Panc1 (cell line): ENCODE measurements at places on chromosomes 2 and 18. TPM values are rescaled to one million over a fixed set of nuclear protein-coding genes. Genes with fewer than 3 reads are reported as not detected.

DNA sequence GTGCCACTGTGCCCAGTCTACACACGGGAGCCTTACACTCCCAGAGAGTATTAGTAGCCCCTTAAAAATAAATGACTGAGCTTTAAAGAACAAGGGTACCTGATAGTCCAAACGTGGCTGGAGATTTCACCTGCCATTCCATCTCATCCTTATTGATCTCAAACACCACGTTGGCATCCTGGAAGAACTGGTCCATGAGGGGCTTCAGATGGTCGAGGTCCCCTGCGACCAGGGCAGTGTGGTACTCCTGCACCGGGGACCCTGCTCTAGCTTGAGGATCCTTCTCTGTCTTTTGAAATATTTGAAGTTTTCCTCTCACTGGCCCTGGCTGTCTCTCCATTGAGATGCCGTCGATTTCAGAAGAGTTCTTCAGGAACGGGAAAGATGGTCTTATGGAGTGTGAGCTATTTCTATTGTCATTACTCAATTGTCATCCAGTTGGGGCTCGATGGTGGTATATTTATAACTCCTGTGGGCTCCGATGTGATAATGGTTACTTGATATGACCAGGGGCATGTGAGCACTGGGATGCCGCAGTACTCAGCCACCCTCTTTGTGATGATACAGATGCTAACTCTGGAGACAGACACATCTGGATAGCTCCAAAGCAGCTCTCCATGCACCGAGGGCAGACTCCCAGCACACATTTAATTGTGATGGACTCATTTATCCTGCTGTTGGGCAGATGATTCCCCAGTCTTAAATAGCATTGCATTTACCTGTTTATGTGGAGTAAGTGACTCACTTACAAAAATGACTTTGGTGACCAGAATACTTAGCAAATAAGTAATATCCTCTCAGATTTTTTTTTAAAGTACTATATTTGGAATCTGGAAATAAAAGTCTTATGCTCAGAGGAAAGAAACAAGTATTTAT lies 22.8 kb downstream of the ASB18 start:
- no peak for DNase-seq
- H3K36me3 ChIP-seq = no peaks in the 10 kb centered on the region
- H3K27ac ChIP-seq = no peak overlapping the region

NTSR2 gene
- total RNA-seq = 0.15 TPM

DNA sequence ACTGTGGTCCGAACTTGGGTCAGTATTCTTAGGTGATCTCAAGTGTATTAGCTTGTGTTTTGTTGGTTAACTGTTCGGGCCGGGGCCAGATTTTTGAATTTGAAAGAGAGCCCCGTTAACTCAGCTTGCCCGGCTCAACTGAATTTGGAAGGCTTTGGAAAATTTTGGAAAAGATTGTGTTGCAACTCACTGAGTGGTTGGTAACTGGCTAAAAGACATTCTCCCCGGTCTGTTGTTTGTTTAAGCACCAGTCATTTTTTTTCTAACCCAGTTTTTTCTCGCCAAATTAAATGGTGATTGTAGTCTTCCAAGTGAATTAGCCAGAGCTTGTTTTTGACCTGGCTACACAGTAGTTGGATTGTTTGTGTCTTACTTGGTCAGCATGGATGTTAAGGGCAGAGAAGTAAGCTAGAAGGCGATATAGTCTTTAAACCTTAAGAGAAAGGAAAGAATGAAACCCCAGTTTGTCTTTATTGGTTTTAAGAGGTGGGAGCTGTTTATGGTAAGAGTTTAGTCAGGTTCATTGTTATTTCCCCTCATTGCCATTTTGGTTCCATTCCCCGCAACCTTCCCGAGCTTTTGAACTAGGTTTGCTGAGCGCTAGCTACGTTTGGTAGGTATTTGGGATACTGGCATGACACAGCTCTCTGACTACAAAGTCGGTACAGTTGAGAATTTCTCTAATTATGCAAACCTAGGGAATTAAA lies 2.4 kb downstream of the MAP4K4 start:
- DNase-seq = no peak
- H3K4me3 ChIP-seq = peak overlapping the region; percentile 97
- H3K27ac ChIP-seq = peak overlapping the region; percentile 89
- no peaks in the 10 kb centered on the region for H3K27me3 ChIP-seq

DNA sequence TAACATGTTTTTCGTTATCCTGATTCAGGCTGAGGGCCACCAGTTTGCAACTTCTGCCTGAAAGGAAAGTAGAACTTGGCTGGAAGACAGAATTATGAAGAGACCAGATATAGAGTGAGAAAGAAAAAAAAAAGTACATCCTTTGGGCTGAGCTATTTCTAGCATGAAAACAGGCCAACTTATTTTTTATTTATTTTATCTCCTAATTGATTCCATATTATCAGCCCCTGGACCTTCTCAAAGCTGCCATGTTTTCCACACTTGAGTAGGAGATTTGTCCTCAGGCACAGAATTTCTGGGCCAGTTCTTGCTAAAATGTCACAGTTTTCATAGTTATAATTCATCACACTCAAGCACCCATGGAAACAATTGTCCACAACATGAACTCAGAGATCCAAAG lies 586.8 kb upstream of the CNTNAP5 start:
- H3K4me3 ChIP-seq = no peak overlapping the region
- H3K27me3 ChIP-seq = no peaks in the 10 kb centered on the region
- H3K4me1 ChIP-seq = no peaks in the 10 kb centered on the region
- no peak overlapping the region for H3K27ac ChIP-seq

ERFE gene
- 10.3 TPM for total RNA-seq

- no peak for DNase-seq
- no peaks in the 10 kb centered on the region for H3K27me3 ChIP-seq
- no peak overlapping the region for H3K4me3 ChIP-seq
- no peaks in the 10 kb centered on the region for H3K36me3 ChIP-seq
These were observed 103.2 kb downstream of the FAM161A start for GRCh38 chr2:61750624-61751023.

ADD2 gene
- 0.26 TPM for total RNA-seq

DNA sequence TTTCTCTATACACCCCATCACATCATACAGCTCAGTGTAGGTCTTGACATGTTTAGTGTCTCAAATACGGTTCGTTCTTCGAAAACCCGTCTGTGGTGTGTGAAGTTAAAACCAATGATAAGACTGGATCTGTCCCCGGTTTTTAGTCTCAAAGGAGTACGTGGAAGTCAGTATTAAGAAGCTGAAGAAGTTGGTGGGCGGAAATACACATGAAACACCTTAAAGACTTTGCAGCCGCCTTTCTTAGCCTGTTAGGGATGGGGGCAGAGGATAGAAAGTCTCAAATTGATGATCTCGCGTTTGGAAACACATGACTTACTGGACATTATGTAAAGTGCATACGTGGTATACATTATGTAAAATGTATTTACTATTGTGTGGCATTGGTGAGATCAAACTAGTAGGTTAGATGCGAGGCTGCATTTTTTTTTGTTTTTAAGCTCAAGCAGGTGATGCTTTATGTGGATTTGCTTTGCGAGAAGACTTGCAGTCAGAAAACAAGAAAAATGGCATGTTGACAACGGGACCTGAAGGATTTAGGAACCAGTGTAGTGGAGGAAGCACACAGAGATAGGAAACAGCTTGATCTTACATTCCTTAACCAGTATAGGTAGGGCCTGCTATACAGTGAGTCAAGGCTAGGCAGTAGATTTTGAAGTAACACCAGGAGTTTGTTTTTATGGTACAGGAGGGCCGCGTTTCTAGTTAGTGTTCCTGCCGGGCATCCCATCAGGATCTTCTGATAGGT lies 1.2 kb downstream of the CNOT11 start:
- DNase-seq = no peak
- H3K36me3 ChIP-seq = peaks cover 2% of the 10 kb centered on the region; the same call in 1 of the 2 replicates
- H3K27ac ChIP-seq = peak overlapping the region; percentile 93
- no peaks in the 10 kb centered on the region for H3K27me3 ChIP-seq
- peaks cover 15% of the 10 kb centered on the region for H3K4me1 ChIP-seq

DNA sequence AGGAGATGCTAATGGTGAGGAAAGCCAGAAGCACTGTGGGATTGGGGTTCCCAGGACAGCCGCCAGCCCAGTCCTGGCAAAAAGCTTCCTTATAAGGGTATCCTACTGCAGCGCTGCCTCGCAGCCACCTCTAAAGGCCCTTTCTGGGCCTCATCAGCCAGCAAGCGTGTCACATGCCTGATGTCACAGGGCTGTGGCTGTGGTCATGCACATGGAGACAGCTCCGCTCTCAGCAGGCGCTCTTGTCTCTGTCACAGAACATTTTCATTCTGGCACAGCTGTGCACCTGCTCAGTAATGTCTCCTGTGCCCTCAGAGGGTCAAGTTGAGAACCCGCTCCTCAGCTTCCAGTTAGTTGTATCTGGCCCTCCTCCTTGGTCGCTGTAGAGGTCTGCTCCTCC lies 17.7 kb upstream of the MAL start:
- DNase-seq = no peak
- H3K4me3 ChIP-seq = no peak overlapping the region
- H3K27ac ChIP-seq = no peak overlapping the region
- H3K36me3 ChIP-seq = no peaks in the 10 kb centered on the region

CDCA7 gene
- total RNA-seq = 60.5 TPM

- peaks cover 8% of the 10 kb centered on the region; the same call in 1 of the 2 replicates for H3K27me3 ChIP-seq
- no peak overlapping the region for H3K27ac ChIP-seq
- H3K4me3 ChIP-seq = no peak overlapping the region
- H3K36me3 ChIP-seq = no peaks in the 10 kb centered on the region
These were observed 55.7 kb upstream of the LYPD1 start for GRCh38 chr2:132725748-132726147.

MOGAT1 gene
- total RNA-seq = not detected

GRCh38 chr2:120915670-120916069 lies 180.0 kb downstream of the GLI2 start:
- no peaks in the 10 kb centered on the region for H3K27me3 ChIP-seq
- H3K4me1 ChIP-seq = peaks cover 30% of the 10 kb centered on the region
- no peak overlapping the region for H3K4me3 ChIP-seq
- no peak for DNase-seq
- no peaks in the 10 kb centered on the region for H3K36me3 ChIP-seq

GRCh38 chr2:95006588-95006987 lies 18.9 kb upstream of the MAL start:
- no peaks in the 10 kb centered on the region for H3K27me3 ChIP-seq
- no peak overlapping the region for H3K27ac ChIP-seq
- no peaks in the 10 kb centered on the region for H3K36me3 ChIP-seq
- DNase-seq = no peak
- no peak overlapping the region for H3K4me3 ChIP-seq
- no peaks in the 10 kb centered on the region for H3K4me1 ChIP-seq

DNA sequence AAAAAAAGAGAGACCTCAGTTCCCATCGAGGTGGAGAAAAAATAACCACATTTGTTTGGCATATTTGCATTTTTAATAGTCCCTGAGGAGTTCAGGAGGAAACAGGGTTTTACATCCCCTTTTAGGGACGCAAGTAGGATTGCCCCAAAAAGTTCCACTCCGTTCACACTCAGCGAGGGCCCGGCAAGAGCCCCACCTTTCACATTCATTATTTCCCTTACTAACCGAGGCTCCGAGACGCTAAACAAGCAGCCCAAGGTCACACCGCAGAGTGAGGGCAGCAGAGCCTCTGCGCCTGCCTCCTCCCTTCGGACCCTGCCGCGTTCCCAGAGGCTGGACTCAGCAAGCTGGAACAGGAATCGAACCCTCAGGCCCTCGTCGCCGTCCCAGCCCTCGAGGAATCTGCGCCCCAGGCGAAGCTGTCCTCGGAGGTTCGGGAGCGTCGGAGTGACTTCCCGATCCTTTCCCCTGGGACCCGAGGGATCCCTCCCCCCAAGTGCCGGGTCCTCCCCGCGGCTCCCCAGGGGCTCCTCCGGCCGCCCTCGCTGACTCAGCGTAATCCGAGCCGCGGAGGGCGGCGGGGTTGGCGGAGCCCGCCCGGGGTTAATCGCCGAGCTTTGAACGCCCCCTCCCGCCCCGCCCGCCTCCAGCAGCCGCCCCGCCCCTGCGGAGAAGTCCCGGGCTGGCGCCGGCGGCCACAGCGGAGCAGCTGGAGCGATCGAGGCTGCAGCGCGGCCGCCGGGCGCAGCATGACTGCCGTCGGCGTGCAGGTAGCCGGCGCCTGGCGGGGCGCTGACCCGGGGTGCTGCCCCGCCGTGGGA lies at the start of gene TMEM37:
TSS of gene TMEM37 (plus strand) at position 700 of the 821 bp plus-strand sequence. CDS start at position 750, 50 bp downstream.
- peak within 1 kb of the TSS; percentile 44 for H3K4me3 ChIP-seq
- no peaks in the 10 kb centered on the region; the same call in 1 of the 2 replicates for H3K4me1 ChIP-seq
- DNase-seq = no peak
- H3K36me3 ChIP-seq = no peaks in the 10 kb centered on the region
- H3K27me3 ChIP-seq = peaks cover 11% of the 10 kb centered on the region; the same call in 1 of the 2 replicates

STPG4 gene
- total RNA-seq = 0.36 TPM

GRCh38 chr2:212745359-212745758 lies 206.8 kb upstream of the ERBB4 start:
- no peaks in the 10 kb centered on the region for H3K27me3 ChIP-seq
- no peak for DNase-seq
- H3K27ac ChIP-seq = no peak overlapping the region
- no peaks in the 10 kb centered on the region for H3K36me3 ChIP-seq
- no peaks in the 10 kb centered on the region for H3K4me1 ChIP-seq

GRCh38 chr18:12324991-12325725 lies 17.1 kb downstream of the TUBB6 start:
- no peak overlapping the region for H3K4me3 ChIP-seq
- H3K36me3 ChIP-seq = peaks cover 21% of the 10 kb centered on the region
- no peaks in the 10 kb centered on the region; the same call in 1 of the 2 replicates for H3K4me1 ChIP-seq

DNA sequence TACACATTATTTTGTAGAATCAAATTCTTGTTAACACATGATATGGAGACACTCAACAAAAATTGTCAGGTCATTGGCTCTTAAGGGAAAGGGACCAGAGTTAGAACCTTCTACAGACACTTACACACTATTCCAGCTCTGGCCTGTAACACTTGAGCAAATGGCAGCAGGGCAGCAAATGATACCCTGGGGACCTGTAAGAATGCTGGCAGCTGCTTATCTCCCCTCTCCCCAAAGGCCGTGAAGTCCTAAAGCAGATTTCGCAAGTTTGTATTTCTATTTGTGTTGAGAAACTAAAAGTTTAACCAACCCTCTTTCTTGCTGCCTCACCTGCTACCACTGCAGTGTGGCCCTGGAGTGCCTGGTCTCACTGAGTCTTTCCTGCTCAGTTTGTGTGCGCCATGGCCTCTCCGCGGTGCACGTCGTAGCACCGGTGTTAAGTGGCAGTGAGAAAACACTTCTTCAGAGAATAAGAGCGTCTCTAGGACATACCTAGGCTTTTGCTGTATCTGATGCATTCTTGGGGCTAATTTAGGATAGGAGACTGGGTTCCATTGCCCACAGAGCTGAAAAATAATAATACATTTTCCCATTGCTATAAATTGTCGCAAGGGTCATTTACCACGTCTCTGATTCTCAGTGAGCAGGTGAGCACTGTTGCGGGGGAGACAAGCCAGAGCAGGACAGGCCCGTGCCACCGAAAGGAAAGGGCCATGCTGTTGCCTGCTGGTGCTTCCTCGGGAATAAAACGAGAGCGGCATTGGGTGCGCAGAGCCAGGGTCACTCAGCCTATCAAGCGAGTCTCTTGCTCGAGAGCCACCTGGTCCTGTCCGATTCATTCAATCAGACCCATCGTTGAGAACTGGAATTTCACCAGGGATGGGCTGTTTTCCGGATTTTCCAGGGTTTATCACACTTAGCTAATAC lies 204.9 kb downstream of the PTGR3 start:
- no peaks in the 10 kb centered on the region for H3K4me1 ChIP-seq
- no peaks in the 10 kb centered on the region for H3K27me3 ChIP-seq
- H3K36me3 ChIP-seq = no peaks in the 10 kb centered on the region
- H3K4me3 ChIP-seq = no peak overlapping the region

AKAIN1 gene
- not detected for total RNA-seq

DNAH6 gene
- total RNA-seq = 0.26 TPM

CCDC141 gene
- 0.10 TPM for total RNA-seq

GDF7 gene
- not detected for total RNA-seq

- DNase-seq = no peak
- H3K27me3 ChIP-seq = no peaks in the 10 kb centered on the region
- no peaks in the 10 kb centered on the region for H3K36me3 ChIP-seq
- H3K27ac ChIP-seq = no peak overlapping the region
These were observed 301.8 kb downstream of the GBX2 start for GRCh38 chr2:235866373-235866772.
